Stimulated activated CD8-positive, alpha-beta memory T cell treated with anti-CD3 and anti-CD28 coated beads, Interleukin-2, amount 100 ng/mL, for 48 hours (primary cell): ENCODE measurements at places on chromosomes 5 and 9.

GRCh38 chr5:136193322-136193935, 467 bp upstream of the SMIM32 start:
- no peak for DNase-seq

DNA sequence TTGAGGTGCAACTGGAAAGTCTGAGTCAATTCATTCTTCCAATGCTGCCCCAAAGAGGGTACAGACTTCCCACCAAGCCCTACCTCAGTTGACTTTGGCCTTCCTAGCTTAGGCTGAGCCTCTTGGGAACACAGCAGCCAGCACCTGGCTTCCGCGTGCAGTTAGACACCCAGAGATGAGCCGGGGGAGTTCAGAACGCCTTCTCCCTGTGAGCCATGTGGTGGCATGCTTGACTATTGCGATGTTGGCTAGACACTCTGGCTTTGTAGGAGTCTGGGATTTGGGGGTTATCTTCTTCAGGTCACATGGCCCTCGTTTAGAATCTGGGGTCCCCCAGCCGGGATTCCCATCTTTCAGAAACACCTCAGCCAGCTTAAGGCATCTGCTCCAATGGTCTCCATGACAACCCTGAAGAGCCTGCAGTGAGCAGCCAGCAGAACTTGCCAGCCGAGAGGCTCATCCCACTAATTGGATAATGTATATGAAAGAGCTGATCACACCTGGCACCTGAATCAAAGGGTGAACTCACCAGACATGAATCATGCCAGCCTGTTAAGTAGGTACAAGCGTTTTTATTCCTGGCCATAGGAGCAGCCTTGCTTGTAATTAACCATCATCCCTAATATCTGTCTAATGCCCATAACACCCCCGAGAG, 167.5 kb downstream of the SYK start:
- no peak for DNase-seq

DNA sequence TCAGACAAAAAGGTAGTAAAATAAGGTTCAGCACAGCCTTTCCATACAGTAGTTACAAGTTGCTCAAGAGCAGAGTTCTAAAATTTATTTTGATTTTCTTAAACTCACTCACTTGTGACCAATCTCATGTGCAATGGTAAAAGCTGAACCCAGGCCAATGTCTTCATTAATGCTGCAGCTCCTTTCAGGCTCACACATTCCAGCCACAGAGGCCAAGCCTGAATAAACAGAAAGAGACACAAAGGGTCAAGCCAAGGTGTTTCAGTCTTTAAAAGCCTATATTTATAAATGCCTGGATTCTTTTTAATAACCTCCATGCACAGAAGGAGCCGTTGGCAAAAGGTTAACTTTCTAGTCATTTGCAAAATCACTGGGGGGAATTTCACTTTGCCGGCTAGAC, 152.5 kb downstream of the ADAMTS6 start:
- DNase-seq, result no peak

GRCh38 chr9:78590068-78590467, 293.1 kb downstream of the PSAT1 start:
- DNase-seq, result no peak

DNA sequence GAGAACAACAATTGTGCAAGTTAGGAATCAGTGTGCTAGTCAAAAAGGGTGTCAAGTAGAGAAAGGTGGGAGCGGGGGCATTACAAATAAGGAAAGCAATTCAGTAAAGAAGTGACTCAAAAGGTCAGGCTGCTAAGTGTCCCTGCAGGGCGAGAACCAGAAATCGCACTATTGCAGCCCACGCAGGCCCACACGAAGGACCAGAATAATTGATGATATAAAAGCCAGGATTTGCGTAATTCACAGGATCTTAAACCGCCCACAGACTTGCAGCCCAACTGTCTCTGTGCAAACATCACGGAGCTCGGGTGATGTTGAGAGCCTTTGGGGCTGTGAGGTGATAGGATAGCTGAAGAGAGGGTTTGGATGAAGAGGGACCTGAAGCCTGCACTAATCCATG, 349.0 kb downstream of the BRINP1 start:
- no peak for DNase-seq
